Activated CD8-positive, alpha-beta T cell treated with anti-CD3 and anti-CD28 coated beads for 36 hours (primary cell): ENCODE measurements at places on chromosomes 12 and 14. TPM values are rescaled to one million over a fixed set of nuclear protein-coding genes. Genes with fewer than 3 reads are reported as not detected.

Gene BTBD7
- 12.6 TPM for total RNA-seq

Gene KRT79
- 1.6 TPM for total RNA-seq

Gene ESR2
- 0.43 TPM for total RNA-seq

Gene VRK1
- 80.8 TPM for total RNA-seq

Gene TCL1A
- total RNA-seq: 0.65 TPM

Gene ABHD12B
- not detected for total RNA-seq

Gene TGM1
- total RNA-seq: 3.0 TPM
